ENCODE measurements at places on chromosomes 1 and 21. TPM values are rescaled to one million over a fixed set of nuclear protein-coding genes. Genes with fewer than 3 reads are reported as not detected.

SZRD1 gene
- 152 TPM for polyA plus RNA-seq

PROK1 gene
- 1.1 TPM for polyA plus RNA-seq

DDX20 gene
- 3.9 TPM for polyA plus RNA-seq

AURKAIP1 gene
- polyA plus RNA-seq: 217 TPM

VASH2 gene
- polyA plus RNA-seq: 3.6 TPM

All from brain (organoid and tissue), 16 donors.